NCI-H82 (cell line): ENCODE measurements at places on chromosomes 12 and 14.

DNA sequence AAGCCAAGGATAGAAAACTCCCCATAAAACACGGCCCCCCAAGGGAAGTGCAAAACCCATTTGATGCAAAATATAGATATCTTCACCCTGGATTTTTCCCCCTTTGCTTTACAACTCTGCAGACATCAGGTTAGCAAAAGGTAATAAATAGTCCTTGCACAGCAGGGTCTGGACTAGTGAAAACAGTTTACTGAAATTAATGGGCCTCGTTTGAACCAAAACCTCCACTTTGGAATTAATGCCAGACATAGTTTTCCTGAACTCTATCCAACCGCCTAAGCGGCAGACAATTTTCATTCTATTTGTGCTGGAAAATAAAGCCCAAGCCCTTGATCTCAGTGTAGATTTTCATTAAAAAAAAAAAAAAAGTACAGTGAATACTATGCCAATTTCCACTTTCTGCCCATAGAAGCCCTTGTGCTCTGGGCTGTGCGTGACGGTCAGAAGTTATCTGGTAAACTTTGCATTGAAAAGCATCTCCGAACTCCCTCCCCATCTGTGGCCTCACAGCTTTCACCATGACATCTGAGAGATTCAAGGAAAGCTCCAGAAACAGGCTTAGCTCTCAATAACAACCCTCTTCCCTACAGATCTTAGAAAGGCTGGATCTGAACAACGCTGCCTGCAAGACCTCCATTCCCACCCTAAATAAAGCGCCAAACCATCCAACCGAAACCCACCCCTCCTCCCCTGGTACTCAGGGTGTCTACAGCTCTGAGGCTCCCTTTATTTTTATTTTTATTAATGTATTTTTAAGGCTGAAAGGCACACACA is 11.0 kb upstream of the IRF2BPL start:
- DNase-seq: peak; percentile 69

GRCh38 chr12:49930515-49931288 is 19.8 kb upstream of the AQP2 start:
- DNase-seq: no peak

- peak; percentile 34 for DNase-seq
Measured at GRCh38 chr12:64696080-64696741, 63.0 kb downstream of the GNS start.

DNA sequence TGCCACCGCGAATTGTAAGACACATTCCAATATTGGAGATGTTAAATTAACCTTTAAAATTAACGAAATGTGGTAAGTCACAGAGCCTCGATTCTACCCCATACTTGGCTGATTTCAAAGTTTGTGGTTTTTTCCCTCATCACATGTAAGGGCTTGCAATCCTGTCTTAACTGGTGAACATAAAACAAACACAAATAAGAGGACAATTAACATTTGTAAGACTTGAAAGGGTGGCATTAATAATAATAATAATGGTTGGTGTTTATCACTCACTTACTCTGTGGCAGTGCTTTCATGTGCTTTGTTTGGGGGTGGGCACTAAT is 26.6 kb downstream of the PPFIBP1 start:
- no peak for DNase-seq

- no peak for DNase-seq
Measured at GRCh38 chr14:48582938-48583337, 907.5 kb upstream of the MDGA2 start.

GRCh38 chr14:91968280-91968679 is 20.8 kb upstream of the FBLN5 start:
- no peak for DNase-seq

DNA sequence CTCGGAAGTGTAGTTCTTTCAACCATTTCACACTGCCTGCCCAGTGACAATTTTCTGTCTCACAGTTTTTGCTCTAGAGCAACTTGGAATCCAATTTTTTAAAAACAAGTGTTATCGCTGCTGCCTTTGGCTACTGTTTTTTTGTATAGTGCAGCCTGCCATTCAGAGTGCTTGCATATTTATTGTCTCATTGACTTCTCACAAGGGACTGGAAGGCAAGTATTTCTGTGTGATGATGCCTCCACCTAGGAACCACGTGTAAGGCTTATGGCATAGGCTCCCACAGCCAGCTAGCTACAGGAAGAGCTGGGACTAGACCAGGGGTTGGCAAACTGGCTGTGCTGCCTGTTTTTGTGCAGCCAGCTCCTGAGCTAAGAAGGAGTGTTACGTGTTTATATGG is 903 bp downstream of the PARPBP start:
- peak; percentile 60 for DNase-seq

GRCh38 chr12:103801709-103802585 is 39.1 kb downstream of the NT5DC3 start:
- no peak for DNase-seq

- DNase-seq: no peak
Measured at GRCh38 chr14:105925615-105926372, 399.4 kb downstream of the TMEM121 start.

- no peak for DNase-seq
Measured at GRCh38 chr12:51972422-51972812, 20.9 kb downstream of the ACVR1B start.

DNA sequence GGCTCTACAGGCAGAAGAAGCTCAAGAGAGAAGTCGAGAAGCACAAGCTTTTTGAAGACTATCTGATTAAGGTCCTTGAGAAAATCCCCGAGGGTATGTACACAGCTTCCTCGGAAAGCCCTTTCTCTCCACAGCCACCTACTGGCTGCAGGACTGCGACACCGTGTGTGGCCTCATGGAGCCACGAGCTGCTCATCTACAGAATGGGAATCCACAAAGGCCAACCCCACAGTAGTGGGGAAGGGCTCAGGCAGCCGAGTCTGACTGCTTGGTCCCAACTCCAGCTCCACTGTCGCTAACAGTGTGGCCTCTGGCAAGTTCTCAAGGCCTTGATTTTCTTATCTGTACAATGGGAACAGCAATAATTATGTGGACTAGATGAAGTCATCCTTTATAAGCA is 2.5 kb downstream of the CCDC197 start:
- DNase-seq: peak; percentile 43

GRCh38 chr14:77659831-77660230 is 43.4 kb upstream of the SPTLC2 start:
- no peak for DNase-seq
